ENCODE measurements at places on chromosomes 13 and 19. TPM values are rescaled to one million over a fixed set of nuclear protein-coding genes. Genes with fewer than 3 reads are reported as not detected.

DNA sequence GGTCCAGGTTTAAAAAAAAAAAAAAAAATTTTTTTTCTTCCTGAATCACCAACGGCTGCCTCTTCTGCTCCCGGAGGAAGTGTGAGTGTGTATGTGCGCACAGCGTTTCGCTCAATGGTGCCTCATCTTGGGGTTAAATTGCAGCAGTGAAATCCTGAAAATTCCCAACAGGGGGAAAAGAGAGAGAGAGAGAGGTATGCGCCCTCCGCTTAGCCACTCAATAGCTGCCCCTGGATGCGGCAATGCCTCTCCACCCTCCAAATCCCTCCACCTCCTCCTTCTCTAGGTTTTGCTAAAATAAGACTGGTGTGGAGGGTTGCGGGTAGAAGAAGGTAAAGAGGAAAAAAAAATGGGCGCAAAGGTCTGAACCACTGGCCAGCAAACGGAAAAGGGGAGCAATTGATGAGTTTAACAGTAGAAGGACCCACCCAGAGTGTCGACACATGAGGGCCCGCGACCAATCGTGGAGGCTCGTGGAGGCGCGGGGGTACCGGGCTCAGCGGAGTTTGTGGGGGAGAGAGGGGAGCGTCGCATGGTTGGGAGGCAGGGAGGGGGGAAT, 853 bp upstream of the CACNA1A start:
- no peak for DNase-seq

DNA sequence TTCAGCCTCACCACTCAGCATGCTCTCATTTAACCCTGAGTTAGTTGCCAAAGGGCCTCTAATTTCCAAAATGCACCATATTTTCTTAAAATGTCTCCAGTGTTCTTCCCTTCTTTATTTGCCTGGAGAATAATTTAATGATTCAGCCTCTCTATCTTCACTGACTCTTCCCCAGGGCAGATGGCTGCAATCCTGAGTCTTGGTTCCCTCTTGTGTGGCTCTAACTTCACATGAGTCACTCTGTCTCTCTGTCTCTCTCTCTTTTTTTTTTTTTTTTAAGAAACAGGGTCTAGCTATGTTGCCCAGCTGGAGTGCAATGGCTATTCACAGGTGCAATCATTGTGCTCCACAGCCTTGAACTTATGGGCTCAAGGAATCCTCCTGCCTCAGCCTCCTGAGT, 251.4 kb downstream of the VWA8 start:
- DNase-seq: no peak

DNA sequence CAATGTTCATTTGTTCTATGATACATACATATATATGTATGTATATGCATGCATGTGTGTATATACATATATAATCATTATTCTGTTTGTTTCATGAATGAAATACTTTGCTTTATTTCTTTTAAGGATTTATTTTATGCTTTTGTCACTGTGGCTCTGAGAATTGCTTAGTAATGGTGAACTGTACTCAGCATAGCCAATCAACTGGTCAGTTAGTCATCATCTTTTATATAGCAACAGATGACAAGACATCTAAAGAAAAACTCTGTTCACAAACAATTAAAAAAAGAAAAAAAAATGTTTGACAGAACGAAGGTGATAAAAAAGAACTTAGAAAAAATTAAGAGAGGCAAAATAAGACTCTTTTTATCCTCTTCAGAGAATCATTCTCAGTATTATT, 1440.3 kb downstream of the PCDH9 start:
- no peak for DNase-seq

- peak; percentile 48 for DNase-seq
Observed at GRCh38 chr19:2455851-2456570, 748 bp downstream of the LMNB2 start.

Gene CEACAM3
- not detected for total RNA-seq
